ENCODE measurements at places on chromosomes 1 and 21.

DNA sequence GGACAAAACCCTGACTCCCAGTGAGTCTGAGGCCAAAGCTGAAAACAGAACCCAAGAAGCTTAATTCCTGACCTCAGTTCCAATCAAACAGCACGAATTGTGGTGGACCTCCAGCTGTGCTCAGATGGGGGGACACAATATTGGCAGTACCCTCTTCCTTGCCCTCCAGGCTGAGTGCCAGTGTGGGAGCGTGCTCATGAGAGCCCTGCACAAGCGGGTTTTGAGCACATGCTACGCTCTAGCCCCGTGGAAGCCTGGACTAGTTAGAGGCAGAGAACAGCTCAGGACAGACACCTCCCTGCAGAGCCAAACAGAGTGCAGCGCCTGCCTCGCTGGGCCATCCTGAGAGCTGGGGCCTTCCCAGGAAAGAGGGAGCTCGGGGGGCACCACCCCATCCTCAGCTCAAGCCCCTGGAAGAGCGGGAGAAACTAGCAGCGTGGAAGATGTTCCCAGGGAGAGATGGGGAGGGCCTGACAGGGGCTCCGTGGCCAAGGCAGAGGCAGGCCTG lies 2.8 kb upstream of the SLC25A34 start:
- DNase-seq, result no peak

- no peak for DNase-seq
Measured at GRCh38 chr1:226438007-226438406, 30.1 kb upstream of the PARP1 start.

GRCh38 chr21:28196981-28197380 lies 795.7 kb downstream of the LTN1 start:
- no peak for DNase-seq

GRCh38 chr1:229229721-229230139 lies 41.2 kb upstream of the RAB4A start:
- no peak for DNase-seq

GRCh38 chr1:7363450-7363849 lies 407.6 kb upstream of the VAMP3 start:
- DNase-seq, result no peak

DNA sequence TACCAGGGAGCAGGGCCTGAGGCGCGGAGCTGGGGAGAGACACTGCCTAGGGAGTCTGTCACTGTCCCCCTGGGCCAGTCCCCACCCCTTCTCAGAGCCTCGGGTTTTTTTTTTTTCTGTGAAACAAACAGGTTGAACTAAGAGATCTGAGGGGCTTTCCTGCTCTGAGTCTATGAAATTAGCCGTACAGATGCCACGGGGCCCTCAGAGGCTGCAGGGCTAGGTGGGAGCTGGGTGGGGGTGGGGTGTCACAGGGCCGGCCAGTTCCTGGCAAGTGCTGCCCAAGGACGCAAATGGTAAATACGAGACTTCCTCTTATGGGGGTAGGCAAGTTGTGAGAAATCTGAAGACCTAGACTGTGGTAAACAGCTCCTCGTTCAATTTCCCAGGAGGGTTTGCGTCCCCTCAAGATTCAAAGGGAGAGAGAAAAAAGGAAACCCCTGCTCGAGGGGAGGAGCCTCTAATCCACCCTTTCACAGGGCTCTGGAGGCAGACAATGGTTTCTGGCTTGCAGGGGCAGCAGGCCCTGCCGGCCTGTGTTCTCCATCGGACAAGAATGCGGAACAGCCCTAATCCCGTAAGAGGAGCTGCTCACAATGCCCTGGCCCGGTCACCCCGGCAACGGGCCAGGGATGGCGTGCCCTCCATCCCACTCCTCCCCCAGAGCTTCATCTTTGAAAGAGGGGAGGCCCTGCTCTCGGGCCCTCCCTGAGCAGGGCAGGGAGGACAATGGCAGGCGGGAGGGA lies 7.8 kb downstream of the NUAK2 start:
- peak; percentile 16 for DNase-seq

- no peak for DNase-seq
Measured at GRCh38 chr1:5098981-5099385, 444.6 kb downstream of the AJAP1 start.

- no peak for DNase-seq
Measured at GRCh38 chr21:28696844-28697410, 295.8 kb downstream of the LTN1 start.

DNA sequence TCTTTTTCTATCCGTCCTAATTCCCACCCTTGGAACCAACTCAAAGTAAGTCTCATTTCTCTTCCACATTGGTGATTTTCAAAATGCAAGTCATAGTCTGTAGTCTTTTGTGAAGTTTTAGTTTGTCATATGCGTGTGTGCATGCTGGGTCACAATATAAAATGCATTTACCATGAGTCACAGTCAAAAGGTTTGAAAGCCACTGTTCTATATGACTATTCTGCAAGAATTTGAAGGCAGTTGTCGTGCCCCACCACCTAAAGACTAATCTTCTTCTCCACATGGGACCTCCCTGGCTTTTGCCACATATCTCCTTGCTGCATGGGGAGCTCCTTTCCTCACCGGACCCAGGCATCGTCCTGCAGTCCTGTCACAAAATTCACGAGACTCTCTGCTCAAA lies 1.6 kb downstream of the STPG1 start:
- DNase-seq, result no peak

- DNase-seq, result no peak
Measured at GRCh38 chr1:93680420-93681100, 1.1 kb downstream of the BCAR3 start.

GRCh38 chr1:197838836-197839235 lies 63.6 kb upstream of the DENND1B start:
- no peak for DNase-seq

DNA sequence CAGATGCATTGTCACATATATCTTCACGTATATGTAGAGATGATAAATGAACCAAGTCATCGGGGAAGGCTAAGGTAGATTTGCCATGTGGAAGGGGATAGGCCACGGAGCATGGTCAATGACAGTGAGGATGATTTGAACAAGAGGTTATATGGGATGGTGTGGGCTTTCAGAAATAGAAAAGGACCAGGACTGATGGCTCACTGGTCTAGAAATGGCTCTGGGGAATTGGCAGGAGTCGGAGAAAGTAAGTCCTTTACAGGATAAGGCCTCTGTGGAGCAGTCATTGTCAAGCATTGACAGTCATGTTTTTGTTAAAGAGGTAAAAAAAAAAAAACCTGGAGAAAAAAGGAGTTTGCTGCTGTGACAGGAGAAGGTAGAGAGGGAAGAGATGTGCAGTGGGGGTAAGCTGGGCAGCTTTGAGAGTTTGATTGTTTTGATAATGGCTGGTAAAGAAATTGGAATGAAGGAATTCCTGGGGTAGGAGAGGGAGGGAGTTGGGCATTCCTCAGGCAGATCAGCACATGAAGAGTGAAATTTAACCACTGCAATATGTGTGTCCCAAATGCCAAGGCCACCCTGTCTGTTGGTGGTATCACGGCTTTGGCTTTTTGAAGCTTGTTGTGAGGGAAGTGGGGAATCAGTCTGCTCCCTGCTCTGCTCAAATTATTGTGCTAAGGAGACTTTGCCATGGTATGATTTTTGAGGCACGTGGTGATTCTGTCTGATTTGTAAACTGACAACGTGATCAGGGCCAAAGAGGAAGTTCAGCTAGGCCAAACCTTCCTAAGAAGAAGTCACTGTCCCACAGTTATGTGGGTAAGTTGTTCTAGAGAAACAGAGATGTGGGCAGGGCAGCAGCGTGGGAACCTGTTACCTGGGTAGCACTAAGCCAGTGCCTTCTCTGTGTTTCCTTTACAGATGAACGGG lies 26.0 kb downstream of the MACF1 start:
- DNase-seq, result no peak

- no peak for DNase-seq
Measured at GRCh38 chr1:177236962-177237361, 66.2 kb downstream of the BRINP2 start.

DNA sequence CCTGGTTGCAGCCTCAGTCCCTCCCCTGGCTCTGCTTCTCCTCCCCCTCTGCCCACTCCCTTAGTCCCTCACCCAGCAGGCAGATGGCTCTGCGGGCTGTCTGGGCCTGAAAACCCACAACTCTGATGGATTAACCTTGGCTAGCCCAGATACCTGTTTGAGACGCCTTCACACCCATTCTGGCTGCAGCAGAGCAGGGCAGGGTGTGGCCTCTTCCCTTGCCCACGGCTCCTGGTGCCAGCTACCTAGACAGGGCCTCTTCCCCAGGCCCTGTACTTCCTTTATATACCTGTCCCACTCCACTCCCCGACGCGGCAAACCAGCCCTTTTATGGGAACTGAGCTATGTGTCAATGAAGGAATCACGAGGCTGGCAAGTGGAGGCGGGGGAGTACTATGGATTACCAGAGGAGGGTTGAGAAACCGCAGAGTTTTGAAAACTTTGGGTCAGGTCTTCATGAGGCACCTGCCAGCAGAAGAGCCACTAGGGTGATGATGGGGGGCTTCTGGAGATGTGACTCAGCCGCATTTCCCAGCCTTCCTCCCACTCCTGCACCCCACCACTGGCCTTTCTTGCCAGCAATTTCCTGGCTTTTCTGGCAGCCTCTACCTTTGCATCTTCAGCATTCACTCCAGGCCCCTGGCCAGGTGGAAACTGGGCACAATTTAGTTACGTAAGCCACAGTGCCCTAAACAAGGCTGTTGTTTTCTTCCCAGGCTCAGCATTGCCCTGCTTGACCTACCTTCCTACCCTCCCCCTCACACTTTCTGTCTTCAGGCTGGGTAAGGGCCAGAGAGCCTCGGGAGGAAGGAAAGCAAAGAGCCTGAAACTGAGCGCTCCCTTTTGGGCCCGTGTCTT lies at the start of gene CHI3L1:
Gene CHI3L1, minus strand, starts transcription at position 259 of the 858 bp plus-strand sequence. Its CDS starts 81 bp downstream, at position 178.
- no peak for DNase-seq

DNA sequence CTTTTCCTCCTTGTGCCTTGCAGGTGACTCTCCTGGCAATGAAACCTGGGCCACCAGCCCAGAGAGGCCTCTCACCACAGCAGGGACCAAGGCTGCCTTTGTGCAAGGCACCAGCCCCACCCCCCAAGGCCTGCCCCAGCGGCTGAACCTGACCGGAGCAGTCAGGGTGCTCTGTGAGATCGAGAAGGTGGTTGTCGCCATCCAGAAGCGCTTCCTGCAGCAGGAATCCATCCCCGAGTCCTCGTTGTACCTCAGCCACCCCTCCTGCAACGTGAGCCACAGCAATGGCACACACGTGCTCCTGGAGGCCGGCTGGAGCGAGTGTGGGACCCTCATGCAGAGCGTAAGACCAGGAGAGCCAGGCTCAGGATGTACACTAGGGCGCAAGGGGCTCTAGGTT lies 51.7 kb downstream of the UMODL1 start:
- no peak for DNase-seq

DNA sequence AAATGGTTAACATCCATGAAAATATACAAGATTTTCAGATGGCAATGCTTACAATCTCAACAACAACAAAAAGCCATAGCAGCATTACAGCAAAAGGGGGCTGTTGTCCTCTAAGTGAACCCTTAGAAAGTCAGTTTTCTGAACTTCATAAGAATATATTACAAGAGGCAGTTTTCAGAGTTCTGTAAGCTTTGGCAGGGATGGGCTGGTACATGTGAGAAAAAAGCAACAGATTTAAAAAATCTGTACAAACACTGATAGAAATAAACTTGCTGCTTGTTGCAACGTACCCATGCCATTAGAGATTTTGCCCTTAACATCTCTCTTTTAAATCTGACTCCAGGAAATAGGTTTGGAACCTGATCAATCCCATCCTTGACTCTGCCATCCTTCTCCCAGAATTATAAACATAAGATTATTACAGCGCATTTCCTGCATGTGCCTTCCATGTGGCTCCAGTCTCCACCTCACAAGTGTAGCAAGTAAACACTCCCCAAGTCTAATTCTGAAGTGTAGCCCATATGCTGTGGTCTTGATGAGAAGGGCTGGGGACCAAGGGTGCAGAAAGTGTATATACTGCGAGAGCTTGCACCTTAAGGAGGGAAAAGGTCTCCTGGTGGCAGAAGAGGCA lies 101.4 kb upstream of the TSPAN2 start:
- no peak for DNase-seq

- no peak for DNase-seq
Measured at GRCh38 chr1:203528063-203528462, 34.1 kb downstream of the OPTC start.

GRCh38 chr1:198265073-198265661 lies 108.4 kb downstream of the NEK7 start:
- no peak for DNase-seq

GRCh38 chr1:77910116-77910515 lies 21.7 kb downstream of the NEXN start:
- no peak for DNase-seq

DNA sequence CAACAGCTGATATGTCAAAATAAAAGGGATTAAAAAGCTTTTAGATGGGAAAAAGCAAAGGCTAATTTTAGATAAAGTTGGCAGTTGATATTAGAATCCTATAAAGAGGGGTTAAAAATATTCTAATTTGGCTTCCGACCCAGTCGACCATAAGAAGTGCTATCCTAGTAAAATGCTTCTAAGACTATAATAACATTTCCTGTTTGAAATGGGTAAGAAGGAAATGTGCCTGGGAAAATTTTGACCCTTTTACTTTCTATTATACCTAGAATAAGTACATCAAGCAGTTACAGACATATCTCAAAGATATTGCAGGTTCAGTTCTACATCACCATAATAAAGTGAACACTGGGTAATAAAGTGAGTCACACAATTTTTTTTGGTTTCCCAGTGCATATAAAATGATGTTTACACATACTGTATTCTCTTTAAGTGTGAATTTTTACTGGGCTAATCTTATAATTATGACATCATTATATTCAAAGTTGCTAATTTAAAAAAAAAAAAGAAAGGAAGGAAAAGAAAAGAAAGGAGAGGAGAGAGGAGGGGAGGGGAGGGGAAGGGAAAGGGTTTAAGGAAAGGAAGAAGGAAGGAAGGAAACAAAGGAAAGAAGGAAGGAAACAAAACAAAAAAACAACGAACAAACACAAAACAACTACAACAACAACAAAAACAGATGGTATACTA lies 308.2 kb upstream of the NR5A2 start:
- no peak for DNase-seq

DNA sequence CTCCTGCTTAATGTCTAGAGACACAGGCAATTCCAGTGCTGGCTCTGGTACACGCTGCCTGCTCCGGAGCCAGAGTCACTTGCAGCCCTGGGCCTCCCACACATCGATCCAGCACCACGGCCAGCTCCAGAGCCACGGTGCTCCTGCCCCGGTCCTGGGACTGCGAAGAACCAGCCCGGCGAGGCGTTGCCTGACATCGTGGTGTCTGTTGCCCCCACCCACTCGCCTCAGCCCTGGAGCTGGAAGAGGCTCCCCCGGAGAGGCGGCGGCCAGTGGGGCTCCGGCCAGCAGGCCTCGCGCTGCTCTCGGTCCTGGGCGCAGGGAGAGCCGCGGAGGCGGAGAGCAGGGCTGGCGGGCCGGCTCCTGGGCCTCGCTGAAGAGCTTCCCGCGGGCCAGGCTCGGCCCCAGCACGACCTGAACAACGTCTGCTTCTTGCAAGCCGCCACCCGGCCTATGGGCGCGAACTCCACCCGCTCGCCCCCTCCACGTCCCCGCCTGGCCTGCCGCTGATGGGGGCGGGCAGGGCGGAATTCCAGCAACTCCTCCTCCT lies 364.8 kb downstream of the CEP170 start:
- DNase-seq, result no peak

All from effector memory CD8-positive, alpha-beta T cell (primary cell).